ENCODE measurements at places on chromosomes 4 and X.

DNA sequence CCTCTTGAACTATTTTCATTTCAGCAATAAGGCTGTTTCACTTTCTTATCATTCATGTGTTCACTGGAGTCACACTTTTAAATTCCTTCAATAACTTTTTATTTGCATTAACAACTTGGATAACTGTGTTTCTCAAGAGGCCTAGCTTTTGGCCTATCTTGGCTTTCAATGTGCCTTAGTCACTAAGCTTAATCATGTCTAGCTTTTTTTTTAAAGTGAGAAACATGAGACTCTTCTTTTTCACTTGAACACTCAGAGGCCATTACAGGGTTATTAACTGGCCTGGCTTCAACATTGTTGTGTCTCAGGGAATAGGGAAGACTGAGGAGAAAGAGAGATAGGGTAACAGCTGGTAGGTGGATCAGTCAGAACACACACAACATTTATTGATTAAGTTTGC, 64.0 kb upstream of the VCX2 start:
- H3K27ac ChIP-seq: no peak overlapping the region
- H3K4me3 ChIP-seq: no peak overlapping the region
- H3K4me1 ChIP-seq: no peaks in the 10 kb centered on the region
- no peaks in the 10 kb centered on the region for H3K27me3 ChIP-seq

- no peak overlapping the region for H3K4me3 ChIP-seq
- no peak for DNase-seq
- peaks cover 1% of the 10 kb centered on the region for H3K4me1 ChIP-seq
- H3K36me3 ChIP-seq: no peaks in the 10 kb centered on the region
These were observed 1415.8 kb upstream of the TENM3 start for GRCh38 chr4:180827232-180828009.

- H3K27ac ChIP-seq: no peak overlapping the region
- H3K4me3 ChIP-seq: no peak overlapping the region
These were observed 15.5 kb upstream of the CYLC1 start for GRCh38 chrX:83845397-83845796.

- H3K4me3 ChIP-seq: no peak overlapping the region
- no peak overlapping the region for H3K27ac ChIP-seq
These were observed 305.7 kb downstream of the ARHGAP24 start for GRCh38 chr4:85780664-85781063.

GRCh38 chr4:181528570-181529184, 714.5 kb upstream of the TENM3 start:
- DNase-seq: no peak
- H3K4me3 ChIP-seq: no peak overlapping the region
- no peaks in the 10 kb centered on the region for H3K36me3 ChIP-seq

GRCh38 chr4:165402375-165402774, 23.6 kb downstream of the CPE start:
- DNase-seq: no peak
- H3K27me3 ChIP-seq: peaks cover 3% of the 10 kb centered on the region
- no peaks in the 10 kb centered on the region for H3K36me3 ChIP-seq
- no peaks in the 10 kb centered on the region for H3K4me1 ChIP-seq
- H3K27ac ChIP-seq: no peak overlapping the region

DNA sequence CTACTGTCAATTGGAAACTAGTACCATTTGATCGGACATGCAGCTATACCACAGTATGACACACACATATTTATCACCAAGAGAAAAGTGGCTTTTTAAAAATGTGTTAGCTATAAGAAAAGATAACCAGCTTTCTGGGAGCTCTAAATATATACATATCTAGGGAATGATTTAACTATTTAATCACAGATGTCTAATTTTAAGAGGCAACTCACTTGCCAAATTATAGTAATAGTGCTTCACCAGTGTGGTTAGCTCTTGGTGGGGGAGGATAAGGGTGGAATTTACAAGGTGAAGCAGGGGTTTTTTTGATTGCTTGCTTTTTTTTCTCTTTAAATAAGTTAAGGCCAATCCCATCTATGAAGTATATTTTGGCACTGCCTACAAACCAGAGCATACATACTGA, 547.7 kb upstream of the DIPK2B start:
- H3K4me3 ChIP-seq: no peak overlapping the region
- no peak for DNase-seq
- peaks cover 52% of the 10 kb centered on the region for H3K36me3 ChIP-seq
- H3K4me1 ChIP-seq: peaks cover 29% of the 10 kb centered on the region

GRCh38 chr4:20889901-20890300, 189.6 kb downstream of the PACRGL start:
- no peak overlapping the region for H3K27ac ChIP-seq
- no peaks in the 10 kb centered on the region for H3K4me1 ChIP-seq
- no peak overlapping the region for H3K4me3 ChIP-seq
- H3K27me3 ChIP-seq: no peaks in the 10 kb centered on the region
- DNase-seq: no peak

DNA sequence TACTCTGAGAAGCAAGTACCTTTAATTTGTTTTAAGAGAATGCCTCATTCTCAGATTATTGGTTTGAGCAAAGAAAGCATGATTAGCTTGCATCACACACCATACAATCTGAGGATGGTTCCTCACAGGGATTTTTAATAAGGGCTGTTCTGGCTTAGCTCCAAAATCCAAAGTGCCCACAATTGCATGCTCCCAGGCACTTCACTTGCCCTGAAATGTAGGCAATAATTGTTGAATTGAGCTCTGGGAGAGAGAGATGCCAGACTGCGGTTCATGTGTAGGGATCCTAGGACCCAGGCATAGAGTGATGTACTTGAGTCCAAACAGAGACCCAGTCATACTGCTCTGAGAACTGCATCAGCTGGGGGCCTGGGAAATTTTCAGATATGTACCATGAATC, 358.4 kb upstream of the CXorf51B start:
- no peak for DNase-seq
- H3K27me3 ChIP-seq: peaks cover 3% of the 10 kb centered on the region
- H3K4me1 ChIP-seq: no peaks in the 10 kb centered on the region
- no peaks in the 10 kb centered on the region for H3K36me3 ChIP-seq
- H3K4me3 ChIP-seq: no peak overlapping the region

DNA sequence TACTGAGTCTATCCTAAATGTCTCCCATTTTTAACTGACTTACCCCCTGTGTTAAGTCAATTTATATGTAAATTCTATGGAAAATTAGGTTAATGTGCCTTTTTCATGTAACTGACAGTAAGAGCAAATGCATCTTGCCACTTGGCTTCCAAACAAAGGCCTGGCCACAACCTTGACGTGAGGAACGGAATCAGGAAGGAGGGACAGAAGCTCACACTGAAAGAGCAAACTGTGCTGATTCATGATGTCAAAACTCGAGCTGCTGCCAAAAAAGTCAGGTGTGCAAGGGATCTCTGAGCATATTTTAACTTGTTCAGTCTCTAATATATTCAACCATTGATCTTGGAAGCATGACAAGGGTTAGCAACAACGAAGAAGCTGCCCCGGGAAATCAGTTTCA, 35.8 kb downstream of the GPM6A start:
- DNase-seq: no peak
- H3K36me3 ChIP-seq: no peaks in the 10 kb centered on the region
- H3K27me3 ChIP-seq: no peaks in the 10 kb centered on the region
- H3K4me1 ChIP-seq: no peaks in the 10 kb centered on the region
- H3K4me3 ChIP-seq: no peak overlapping the region
- H3K27ac ChIP-seq: no peak overlapping the region

DNA sequence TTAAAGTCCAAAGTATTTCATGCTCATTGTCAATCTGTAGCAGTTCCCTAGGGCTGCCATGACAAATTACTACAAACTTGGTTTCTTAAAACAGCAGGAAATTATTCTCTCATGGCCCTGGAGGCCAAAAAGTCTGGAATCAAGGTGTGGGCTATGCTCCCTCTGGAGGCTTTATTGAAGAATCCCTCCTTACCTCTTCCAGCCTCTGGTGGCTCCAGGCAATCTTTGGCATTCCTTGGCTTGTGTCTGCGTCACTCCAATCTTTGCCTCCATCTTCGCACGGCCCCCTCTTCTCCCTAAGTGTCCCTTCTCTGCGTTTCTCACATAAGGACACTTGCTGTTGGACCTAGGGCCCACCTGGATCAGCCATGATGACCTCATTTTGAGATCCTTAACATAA, 170.4 kb downstream of the SMIM20 start:
- peaks cover 93% of the 10 kb centered on the region for H3K4me1 ChIP-seq
- H3K27me3 ChIP-seq: peaks cover 9% of the 10 kb centered on the region
- peak overlapping the region; percentile 81 for H3K27ac ChIP-seq

DNA sequence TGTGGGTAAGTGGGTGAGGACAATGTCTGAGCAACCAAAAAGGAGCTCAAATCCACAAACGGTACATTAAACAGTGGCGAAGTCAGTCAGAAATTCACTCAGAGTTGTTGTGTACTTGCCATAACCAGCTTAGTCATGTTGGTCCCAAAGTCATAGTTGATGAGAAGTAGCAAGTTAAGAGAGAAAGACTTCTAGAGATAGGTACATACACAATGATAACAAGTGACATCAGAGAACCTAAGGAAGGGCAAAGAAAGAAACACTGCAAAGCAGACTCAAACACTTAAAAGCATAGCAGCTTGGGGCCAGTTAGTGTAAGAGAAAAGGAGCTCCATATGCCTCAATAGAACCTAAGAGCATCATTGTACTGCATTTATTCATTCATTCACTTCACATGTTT, 30.2 kb downstream of the DYNLT3 start:
- no peak overlapping the region for H3K4me3 ChIP-seq
- DNase-seq: no peak
- peaks cover 8% of the 10 kb centered on the region for H3K4me1 ChIP-seq
- no peak overlapping the region for H3K27ac ChIP-seq

- no peak overlapping the region for H3K27ac ChIP-seq
- no peak overlapping the region for H3K4me3 ChIP-seq
- no peaks in the 10 kb centered on the region for H3K4me1 ChIP-seq
- DNase-seq: no peak
- H3K36me3 ChIP-seq: peaks cover 27% of the 10 kb centered on the region
- no peaks in the 10 kb centered on the region for H3K27me3 ChIP-seq
These were observed 18.4 kb upstream of the FHDC1 start for GRCh38 chr4:152917543-152918395.

DNA sequence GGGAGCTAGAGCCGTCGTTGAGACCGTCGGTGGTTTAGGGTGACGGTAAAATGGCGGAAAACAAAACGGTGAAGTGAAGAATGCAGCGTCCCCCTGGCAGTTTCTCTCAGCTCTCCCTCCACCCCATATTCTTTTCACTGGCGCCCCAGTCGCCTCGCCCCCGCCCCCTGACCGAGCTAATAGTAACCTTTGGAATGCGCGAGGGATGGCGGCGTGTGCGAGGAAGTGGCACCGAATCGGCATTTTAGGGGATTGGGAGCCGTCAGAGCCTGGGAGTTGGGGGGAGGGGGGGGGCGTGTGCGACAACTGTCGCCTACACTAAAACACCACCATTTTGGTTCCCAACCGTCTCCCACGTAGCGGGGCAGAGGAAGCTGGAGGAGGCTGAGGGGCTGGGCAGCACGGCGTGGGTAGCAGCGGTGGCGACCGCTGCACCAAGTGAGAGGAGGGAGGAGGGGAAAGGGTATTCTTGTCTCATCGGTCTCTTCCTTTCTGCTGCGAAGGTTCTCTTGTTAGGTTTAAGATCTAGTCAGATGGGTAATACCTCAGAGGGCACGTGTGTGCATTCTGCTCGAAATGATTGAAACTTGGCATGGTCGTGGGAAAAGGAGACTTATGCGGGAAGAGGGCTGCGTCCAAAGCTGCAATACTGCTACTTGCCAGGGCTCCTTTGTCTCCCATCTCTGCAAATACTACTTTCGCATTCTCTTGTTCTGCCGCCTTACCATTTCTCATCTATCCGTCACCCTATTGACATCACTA, 840 bp downstream of the ZNF711 start:
- peak overlapping the region; percentile 63 for H3K27ac ChIP-seq
- peaks cover 3% of the 10 kb centered on the region for H3K36me3 ChIP-seq
- peak; percentile 31 for DNase-seq
- peaks cover 13% of the 10 kb centered on the region for H3K4me1 ChIP-seq
- peaks cover 50% of the 10 kb centered on the region for H3K27me3 ChIP-seq
- peak overlapping the region; percentile 81 for H3K4me3 ChIP-seq

- H3K27me3 ChIP-seq: no peaks in the 10 kb centered on the region
These were observed 19.3 kb upstream of the SORBS2 start for GRCh38 chr4:185831125-185831815.

DNA sequence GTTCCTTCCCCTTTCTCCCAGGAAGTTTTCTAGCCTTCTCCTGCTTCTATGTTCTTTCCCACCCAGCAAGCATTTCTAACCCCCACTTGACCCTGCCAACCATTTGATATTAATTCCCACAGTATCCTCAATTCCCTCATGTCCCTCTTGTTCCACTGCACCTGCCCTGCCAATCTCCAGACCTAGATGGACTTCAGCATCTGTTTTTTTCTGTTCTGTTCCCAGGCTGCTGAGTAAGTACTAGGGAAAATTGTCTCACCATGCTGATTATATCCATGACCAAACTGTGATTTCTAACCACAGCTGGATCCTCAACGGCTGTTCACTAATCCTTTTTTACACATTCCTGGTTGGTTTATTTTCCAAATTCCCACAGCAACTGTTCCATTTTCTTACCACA, 37.7 kb downstream of the CLCN5 start:
- H3K4me3 ChIP-seq: no peak overlapping the region
- no peak overlapping the region for H3K27ac ChIP-seq
- no peaks in the 10 kb centered on the region for H3K36me3 ChIP-seq
- no peak for DNase-seq

- no peak overlapping the region for H3K4me3 ChIP-seq
- H3K27ac ChIP-seq: no peak overlapping the region
- peaks cover 29% of the 10 kb centered on the region for H3K27me3 ChIP-seq
- no peak for DNase-seq
These were observed 228.8 kb downstream of the THOC2 start for GRCh38 chrX:123504047-123504446.

DNA sequence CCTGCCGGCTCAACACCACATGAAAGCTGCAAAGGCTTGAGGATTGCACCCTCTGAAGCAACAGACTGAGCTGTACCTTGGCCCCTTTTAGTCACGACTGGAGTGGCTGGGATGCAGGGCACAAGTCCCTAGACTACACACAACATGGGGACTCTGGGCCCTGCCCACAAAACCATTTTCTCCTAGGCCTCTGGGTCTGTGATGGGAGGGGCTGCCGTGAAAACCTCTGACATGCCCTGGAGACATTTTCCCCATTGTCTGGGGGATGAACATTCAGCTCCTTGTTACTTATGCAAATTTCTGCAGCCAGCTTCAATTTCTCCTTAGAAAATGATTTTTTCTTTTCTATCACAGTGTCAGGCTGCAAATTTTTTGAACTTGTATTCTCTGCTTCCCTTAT, 123.5 kb upstream of the SMARCAD1 start:
- no peaks in the 10 kb centered on the region for H3K36me3 ChIP-seq
- no peak overlapping the region for H3K4me3 ChIP-seq
- DNase-seq: no peak

GRCh38 chr4:71006203-71006907, 12.9 kb downstream of the DCK start:
- H3K4me3 ChIP-seq: peak overlapping the region; percentile 9
- H3K4me1 ChIP-seq: peaks cover 76% of the 10 kb centered on the region
- H3K36me3 ChIP-seq: peaks cover 52% of the 10 kb centered on the region
- H3K27ac ChIP-seq: peak overlapping the region; percentile 93

- H3K4me1 ChIP-seq: no peaks in the 10 kb centered on the region
- no peaks in the 10 kb centered on the region for H3K36me3 ChIP-seq
- H3K27ac ChIP-seq: no peak overlapping the region
- no peak for DNase-seq
These were observed 44.2 kb downstream of the RTL9 start for GRCh38 chrX:110402850-110403221.
